ENCODE measurements at places on chromosomes 7 and 10.

- no peak for DNase-seq
Measured at GRCh38 chr7:27212497-27213432, 12.9 kb upstream of the HOXA13 start.

DNA sequence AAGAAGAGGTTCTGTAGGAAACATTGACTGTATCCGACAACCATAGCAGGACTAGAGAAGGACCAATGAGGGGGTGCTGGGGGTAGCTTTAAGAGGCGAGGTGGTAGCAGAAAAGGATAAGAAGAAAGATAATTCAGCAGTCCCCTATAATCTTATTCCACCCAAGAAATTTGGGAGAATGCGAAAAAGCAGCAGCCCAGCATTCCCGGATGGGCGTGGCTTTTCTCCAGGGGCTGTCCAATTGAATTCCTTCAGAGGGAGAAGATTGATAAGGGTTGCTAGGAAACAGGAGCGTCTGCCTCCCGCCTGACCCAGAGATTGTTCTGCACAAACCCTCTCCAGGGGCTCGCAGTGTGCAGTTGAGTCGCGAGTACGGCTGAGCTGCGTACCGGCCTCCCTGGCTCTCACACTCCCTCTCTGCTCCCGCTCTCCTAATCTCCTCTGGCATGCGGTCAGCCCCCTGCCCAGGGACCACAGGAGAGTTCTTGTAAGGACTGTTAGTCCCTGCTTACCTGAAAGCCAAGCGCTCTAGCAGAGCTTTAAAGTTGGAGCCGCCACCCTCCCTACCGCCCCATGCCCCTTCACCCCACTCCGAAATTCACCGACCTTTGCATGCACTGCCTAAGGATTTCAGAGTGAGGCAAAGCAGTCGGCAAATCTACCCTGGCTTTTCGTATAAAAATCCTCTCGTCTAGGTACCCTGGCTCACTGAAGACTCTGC, at the start of gene GRM3:
Gene GRM3 (plus strand): TSS at position 349 of the 721 bp plus-strand sequence. CDS start 121,237 bp downstream, outside the sequence.
- DNase-seq = no peak

- DNase-seq = no peak
Measured at GRCh38 chr7:8035192-8035591, 66.6 kb downstream of the GLCCI1 start.

GRCh38 chr7:3092468-3092867, 48.8 kb upstream of the CARD11 start:
- peak; percentile 43 for DNase-seq

GRCh38 chr7:71752171-71752935, 620.4 kb downstream of the GALNT17 start:
- no peak for DNase-seq

DNA sequence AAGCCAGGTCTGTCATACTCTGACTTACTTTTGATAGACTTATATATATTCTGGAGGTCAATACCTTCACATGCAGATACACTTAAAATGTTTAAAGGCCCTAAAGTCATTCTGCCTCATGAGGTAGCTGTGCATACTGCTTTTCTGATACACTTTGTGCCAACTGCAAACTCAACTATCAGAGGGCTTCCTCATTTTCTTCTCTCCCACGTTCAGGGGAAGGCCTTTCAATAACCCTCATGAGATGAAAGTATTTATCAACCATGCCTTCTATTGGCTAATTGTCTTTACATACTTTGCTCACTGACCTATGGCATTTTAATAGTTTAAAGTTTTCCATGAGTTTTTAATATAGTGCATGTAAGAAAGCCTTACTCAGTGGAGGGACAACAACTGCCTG, 112.7 kb upstream of the AMPH start:
- no peak for DNase-seq

DNA sequence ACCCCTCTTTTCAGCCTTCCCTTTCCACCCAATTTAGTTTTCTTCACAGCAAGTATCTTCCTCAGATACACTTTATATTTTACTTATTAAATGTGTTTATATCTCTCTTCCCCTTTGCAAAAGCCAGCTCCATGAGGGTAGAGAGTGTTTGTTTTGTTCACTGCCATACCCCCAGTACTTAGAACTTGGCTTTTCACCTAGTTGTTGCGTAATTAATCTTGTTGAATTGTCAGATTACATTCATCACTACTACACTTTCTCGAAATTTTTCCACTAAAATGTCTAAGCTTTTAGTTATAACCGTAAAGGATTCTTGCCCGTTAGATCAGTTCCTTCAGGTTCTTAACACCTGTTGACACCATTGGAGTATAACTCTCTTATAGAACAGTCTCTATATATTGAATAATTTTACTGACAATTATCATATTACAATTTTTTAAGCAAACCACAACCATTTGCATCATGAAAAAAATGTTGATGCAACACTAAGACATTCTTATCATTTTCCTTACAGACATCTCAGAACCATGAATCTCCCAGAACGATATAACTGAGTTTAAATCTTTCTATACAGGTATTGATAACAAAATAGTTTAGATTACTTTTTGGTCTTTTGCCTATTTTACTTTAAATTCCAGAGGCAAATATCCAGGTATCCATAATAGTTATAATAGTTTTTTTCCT, 29.9 kb downstream of the VWDE start:
- no peak for DNase-seq

DNA sequence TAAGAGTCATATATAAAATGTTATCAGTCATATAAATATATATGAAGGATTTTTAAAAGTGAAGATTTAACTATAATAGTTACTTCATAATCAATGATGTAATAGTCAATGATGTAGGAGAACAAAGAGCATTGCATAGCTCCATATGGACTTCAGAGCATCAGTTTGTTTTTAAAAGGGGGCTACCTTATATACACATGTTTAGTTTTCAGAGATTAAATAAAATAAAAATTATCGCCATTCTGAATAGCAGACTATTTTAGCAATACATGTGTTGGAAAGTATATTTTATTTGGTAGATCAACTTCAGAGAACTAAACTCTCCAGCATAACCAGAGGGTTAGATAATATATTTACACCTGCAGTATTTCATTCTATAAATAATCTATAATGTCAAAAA, 29.1 kb upstream of the EPC1 start:
- DNase-seq = no peak

DNA sequence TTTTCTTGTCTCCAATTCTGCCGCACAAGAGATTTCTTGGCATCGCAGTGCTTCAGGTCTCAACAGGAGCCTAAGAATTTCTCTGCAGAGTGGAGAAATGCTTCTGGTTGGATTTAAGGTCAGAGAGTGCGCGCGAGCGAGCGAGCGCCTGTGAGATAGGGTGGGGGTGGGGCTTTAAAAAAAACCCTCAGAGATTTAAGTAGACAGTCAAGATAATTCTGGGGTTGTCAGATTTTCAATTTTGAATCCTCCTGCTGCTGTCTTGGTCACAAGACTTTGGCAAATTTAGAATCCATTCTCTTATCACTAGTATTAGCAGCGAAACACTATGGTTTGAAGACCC, 49.7 kb downstream of the CPEB3 start:
- no peak for DNase-seq

GRCh38 chr7:158590181-158590530, 2.5 kb upstream of the PTPRN2 start:
- no peak for DNase-seq

DNA sequence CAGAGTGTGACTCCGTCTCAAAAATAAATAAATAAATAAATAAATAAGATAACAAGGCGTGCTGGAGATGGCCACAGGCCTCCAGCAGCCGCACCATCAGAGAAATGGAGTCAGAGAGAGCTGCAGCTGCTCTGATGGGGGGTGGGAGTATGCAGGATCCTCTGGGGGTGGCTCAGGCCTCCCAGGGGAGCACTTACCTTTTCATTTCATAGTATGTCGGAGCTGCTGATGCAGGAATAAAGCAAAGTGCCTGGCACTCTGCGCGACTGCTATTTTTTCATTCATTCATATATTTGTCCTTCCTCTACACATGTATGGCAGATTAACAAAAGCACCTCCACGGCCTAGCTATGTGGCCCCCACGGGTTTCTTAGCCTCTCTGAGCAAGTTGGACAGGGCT, 175.9 kb downstream of the CUX1 start:
- no peak for DNase-seq

GRCh38 chr10:5047912-5048628, 44.4 kb upstream of the AKR1C2 start:
- no peak for DNase-seq

DNA sequence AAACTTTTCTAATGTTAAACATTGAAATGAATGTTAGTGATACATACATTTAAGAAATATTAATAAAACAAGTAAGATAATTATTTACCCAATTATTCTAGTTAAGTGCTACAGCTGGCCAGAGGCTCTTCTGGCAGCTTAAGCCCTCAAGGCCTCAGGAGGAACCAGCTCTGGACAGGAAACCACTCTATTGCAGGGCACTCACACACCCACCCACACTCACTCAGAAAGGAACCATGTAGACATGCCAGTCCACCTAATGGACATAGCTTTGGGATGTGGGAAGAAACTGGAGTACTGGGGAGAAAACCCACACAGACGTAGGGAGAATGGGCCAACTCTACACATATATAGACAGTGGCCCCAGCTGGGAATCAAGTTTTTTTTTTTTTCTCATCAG, 28.2 kb downstream of the UMAD1 start:
- DNase-seq = no peak

- DNase-seq = no peak
Measured at GRCh38 chr7:26657686-26658388, 206.6 kb downstream of the SKAP2 start.

DNA sequence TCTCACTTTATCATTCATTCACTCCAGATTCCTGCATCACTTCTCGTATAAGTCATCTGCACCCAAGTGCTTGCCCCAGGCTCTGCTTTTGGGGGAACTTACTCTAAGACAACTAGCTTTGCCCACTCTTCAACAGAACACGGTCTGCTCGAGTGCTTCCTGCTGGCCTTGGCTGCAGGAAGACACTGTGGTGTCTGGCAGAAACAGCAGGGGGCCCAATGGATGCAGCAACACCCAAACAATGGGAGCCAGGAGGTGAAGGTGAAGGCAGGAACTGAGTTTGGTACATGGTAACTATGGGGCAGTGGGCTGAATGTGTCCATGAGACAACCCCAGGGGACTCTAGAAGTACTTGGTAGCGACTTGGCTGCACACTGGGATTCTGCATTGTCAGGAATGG, 344.0 kb downstream of the REEP3 start:
- no peak for DNase-seq

DNA sequence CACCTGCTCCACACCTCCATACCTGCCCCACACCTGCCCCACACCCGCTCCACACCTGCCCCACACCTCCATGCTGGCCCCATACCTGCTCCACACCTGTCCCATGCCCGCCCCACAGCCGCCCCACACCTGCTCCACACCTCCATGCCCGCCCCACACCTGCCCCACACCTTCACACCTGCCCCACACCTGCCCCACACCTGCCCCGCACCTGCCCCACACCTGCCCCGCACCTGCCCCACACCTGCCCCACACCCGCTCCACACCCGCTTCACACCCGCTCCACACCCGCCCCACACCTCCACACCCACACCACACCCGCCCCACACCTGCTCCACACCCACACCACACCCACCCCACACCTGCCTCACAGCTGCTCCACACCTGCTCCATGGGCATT, 53.0 kb downstream of the PARP12 start:
- DNase-seq = no peak

DNA sequence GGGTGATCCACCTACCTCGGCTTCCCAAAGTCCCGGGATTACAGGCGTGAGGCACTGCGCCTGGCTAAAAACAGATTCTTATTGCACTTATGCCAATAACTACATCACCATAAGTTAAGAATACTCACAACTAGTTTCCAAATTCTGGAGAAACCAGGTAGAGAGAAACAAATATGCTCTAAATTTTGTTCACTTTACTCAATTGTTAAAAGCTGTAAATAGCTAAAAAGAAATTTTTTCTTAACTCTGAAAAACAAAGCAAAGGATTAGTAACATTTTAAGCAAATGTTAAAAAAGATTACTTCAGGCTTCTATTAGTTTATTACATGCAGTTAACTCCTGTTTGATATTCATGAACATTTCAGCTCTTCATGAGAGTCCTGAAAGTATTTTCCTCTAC, 28.3 kb upstream of the ZMIZ2 start:
- no peak for DNase-seq

- DNase-seq = no peak
Measured at GRCh38 chr7:25537662-25538375, 309.5 kb upstream of the NPVF start.

DNA sequence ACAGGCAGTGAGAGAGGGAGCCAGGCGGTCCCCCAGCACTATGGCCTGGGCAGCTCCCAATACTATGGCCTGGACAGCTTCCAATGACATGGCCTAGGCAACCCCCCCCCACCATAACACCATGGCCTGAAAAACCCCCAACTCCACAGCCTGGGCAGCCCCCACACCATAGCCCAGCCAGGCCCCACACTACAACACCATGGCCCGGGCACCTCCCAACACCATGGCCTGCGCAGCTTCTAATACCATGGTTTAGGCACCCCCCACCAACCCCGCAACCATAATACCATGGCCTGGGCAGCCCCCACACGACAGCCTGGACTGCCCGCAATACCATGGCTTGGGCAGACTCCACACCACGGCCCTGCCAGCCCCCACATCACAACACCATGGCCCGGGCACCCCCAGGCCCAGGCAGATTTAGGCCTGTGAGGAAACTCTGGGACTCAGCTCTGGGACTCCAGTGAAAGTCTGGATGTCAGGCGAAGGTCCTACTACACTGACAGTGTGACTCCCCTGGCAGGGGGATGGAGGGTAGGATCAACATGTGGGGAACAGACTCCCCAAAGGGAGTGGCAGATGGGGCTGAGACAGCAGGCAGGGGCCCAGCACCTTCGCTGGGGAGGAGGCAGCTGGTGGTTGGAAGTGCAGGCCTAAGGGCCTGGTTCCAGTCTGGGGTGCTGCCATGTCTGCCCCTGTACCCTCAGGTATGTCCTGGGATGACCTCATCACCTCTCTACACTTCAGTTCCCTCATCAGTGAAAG, 8.7 kb downstream of the CPXM2 start:
- DNase-seq = no peak

- no peak for DNase-seq
Measured at GRCh38 chr7:149719050-149719899, 54.1 kb downstream of the ZNF467 start.

- no peak for DNase-seq
Measured at GRCh38 chr7:112523871-112524270, 43.1 kb downstream of the LSMEM1 start.

DNA sequence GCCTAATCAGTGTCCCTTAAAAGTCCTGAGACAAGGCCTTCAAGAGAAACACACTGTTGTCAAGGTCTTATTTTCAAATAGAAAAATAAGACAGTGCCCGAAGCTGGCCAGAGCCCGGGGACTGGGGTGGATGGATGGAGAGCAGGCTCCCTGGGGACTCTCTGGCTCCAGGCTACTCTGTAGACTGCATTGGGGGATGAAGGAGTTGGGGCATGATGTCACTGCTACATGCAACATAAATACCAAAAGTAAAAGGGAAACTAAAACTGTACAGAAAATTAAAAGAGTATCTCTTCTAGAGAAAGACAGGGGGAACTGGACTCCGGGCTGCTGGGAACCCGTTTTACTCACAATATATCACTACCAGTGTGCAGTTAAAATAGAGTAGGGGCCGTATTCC, 629.8 kb downstream of the KCNMA1 start:
- no peak for DNase-seq

DNA sequence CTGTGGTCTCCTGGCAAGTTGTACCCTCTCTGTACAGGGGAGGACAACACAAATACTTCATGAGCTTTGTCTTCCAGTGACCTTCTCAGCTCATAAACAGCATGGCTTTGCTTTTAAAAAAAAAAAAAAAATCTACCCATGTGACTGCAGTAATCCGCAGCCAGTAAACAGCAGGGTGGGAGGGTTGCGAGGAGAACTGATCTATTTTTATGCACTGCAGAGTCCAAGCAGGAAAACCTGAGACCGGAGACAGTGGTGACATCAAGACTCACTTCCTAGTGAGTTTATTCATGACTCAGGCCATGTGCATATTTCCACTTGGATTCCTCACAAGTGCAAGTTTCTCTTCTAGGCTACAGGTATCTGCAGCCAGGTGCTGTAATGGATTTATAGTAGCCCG, 127.9 kb downstream of the NRF1 start:
- no peak for DNase-seq

Data from stimulated activated CD8-positive, alpha-beta memory T cell treated with anti-CD3 and anti-CD28 coated beads, Interleukin-4, amount 100 ng/mL, for 4 hours (primary cell).